ENCODE measurements at places on chromosomes 7 and 10.

- no peak for DNase-seq
These were observed 71.1 kb upstream of the SLC39A12 start for GRCh38 chr10:17880601-17881000.

DNA sequence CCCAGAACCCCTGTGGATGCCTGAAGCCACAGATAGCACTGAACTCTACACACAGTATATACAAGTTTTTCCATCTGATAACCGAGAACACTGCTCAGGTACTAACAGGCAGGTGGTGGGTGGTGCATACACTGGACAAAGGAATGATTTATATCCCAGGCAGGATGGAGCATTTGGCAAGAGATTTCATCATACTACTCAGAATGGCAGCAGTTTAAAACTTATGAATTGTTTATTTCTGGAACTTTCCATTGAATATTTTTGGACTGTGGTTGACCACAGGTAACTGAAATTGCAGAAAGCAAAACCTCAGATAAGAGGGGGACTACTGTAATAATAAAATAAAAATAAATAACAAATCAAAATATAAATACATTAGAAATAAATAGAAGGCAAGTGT, 10.9 kb upstream of the KCNMA1 start:
- no peak for DNase-seq

GRCh38 chr7:99312316-99313203, 13.1 kb upstream of the ARPC1A start:
- DNase-seq, result peak; percentile 67

- no peak for DNase-seq
These were observed 5.4 kb upstream of the INPP5A start for GRCh38 chr10:132532179-132532578.

- no peak for DNase-seq
These were observed 165.5 kb downstream of the DIP2C start for GRCh38 chr10:523925-524324.

DNA sequence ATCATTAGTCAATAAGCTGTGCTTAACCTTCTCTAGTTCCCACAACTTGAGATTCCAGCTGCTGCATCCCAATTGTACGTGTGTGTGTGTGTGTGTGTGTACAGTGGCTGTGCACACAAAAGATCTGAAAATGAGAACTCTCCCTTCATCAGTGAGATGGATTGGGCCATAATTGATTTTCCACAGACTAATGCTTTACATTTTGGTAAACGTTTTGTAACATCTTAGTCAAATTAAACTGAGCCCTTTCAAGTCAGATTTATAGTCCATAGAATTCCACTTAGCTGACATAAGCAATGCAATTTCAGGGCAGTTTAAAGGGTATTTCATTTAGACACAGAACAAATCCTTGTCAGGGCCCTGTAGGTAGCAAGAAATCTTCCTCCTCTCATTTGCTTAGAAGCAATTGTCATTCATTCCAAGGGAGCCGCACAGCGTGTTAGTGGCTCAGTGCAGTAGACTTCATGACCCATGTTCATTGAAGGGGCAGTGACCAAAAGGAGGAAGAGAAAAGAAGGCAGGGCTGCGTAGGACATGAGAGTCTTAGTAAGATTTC, 1123.5 kb upstream of the AUTS2 start:
- no peak for DNase-seq

DNA sequence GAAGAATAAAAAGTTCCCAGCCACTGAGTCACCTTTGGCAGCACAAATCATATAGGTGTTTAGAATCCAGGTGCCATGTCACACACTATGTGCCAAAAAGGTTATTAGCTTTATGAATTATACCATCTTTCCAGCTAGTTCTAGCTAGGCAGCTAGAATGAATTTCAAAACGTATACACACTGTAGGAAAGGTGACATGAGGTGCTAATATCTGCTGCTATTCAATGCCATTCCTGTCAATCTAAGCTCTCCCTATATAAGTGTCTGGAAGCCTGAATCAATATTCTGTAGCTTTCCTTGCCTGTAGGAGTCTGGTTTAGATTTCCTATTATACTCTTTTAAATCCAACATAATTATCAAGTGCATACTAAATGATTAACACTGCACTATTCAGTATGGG, 868.6 kb downstream of the GATA3 start:
- no peak for DNase-seq

DNA sequence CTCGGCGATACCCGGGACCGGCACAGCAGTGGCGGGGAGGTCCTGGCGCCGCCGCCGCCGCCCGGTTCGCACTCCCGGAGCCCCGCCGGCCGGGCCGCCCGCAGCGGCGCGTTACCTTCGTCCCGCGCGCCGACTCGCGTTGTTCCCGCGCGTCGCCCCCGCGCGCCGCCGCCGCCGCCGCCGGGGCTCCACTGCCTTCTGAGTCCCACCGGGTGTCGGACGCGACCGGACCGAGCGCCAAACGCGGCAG, at the start of gene EZH2:
EZH2 (minus strand) TSS at position 243 of the 250 bp plus-strand sequence. CDS start 36,993 bp downstream, outside the sequence.
- no peak for DNase-seq

DNA sequence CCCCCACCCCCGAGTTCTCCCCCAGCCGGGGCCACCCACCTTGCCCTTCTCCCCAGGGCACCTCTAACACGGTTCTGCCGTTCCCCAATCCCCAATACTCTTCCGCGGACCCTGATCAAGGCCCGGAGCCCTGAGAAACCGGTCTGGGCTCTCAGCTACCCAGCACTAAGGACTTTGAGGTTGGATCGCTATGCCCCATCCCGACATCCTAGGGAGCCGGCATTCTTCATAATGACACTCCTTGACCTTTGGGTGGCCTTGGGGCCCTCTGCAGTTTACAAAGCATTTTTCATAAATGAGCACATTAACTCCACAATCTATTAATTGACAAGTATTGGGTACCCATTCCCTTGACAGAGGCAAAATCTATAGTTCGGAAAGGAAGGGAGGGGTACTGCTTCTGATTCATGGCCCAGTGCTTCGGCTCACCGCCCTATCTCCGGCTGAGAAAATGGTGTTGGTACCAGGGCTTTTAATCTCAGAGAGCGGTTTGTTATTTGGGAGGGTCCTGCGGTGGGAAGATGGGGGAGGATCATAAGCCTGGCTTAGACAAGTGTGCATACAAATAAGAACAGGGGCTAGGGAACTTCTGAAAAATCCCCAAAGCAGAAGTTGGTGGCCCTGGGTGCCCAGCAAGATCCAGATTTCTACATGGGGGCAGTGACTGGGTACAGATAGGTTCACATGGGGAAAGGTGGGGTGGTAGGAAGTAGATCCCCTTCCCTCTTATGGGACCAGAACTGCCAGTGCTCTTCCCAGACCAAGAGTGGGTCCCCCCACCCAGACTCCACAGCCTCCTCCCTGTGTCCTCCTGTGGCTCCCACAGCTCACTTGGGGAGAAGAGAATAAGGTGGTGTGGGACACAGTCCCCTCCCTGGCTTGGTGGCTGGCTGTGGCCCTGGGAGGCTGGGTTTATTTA, 3.2 kb downstream of the IMPDH1 start:
- DNase-seq, result no peak

DNA sequence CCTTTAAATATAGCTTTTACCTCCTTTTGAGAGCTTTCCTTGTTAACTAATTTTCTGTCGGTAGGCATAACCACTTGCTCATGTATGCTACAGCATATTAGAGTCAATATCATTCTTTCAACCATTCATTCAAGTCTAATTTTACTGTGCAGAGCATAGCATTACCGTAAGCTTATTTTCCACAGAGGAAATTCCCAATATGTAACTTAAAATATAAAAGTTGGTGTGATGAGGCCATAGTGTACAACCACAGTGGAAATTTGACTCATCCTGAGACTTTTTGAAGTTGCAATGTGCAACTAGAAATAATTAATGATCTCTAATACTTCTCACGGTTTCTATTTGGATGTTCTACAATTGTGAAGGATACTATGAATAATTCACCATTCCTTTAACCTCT, 80.6 kb upstream of the KLF6 start:
- DNase-seq, result no peak

DNA sequence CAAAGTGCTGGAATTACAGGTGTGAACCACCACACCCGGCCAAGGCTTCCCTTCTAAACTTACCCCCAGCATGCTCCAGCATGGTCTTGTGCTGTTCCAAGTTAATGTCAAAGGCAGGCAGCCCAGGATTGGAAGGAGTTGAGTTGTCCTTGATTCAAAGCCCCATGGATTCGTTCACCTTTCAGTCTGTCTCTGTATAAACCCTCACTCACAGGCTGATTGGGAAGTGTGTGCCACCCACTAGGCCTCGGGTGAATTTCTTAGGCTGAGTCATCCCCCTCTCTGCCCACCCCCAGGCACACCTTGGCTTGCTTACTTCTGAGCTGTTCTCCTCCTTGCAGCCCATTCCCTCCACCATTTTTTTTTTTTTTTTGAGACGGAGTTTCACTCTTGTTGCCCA, 13.3 kb upstream of the PRDX3 start:
- peak; percentile 48 for DNase-seq

- no peak for DNase-seq
These were observed 10.0 kb upstream of the CPA2 start for GRCh38 chr7:130256704-130257103.

DNA sequence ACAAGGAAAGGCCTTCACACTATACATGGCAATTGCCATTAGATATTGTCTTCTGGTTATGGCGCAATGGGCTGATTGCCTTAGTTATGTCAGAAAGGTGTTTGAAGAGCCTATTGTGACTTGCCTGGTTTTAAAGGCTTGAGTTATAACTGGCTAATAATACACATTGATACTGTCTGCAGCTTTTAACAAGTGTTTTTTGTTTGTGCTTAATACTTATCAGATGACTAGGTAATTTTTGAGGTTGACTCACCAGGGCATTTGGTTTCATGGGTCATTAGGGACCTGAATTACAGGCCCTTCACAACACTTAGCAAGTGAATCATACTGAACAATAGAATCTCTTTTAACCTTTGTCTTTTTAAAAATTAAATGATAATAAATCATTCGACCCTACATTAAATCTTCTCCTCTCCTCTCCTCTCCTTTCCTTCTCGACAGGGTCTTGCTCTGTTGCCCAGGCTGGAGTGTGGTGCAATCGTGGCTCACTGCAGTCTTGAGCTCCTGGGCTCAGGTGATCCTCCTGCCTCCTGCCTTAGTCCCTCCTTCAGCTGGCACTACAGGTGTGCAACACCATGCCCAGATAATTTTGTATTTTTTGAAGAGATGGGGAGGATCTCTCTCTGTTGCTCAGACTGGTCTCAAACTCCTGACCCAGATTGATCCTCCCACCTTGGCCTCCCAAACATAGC, 196.3 kb downstream of the JCAD start:
- DNase-seq, result no peak

All from stimulated activated CD4-positive, alpha-beta T cell treated with anti-CD3 and anti-CD28 coated beads, Interleukin-1b, Interleukin-23, amount 100 ng/mL, for 48 hours (primary cell).